B cell (primary cell): ENCODE measurements at places on chromosomes 12 and 14. TPM values are rescaled to one million over a fixed set of nuclear protein-coding genes. Genes with fewer than 3 reads are reported as not detected.

FAR2 gene
- not detected in 2 replicates for total RNA-seq

KRT2 gene
- not detected in 2 replicates for total RNA-seq

TRIM9 gene
- total RNA-seq = 0.32 TPM in 2 replicates

COX8C gene
- not detected in 2 replicates for total RNA-seq

PDE3A gene
- total RNA-seq = not detected in 2 replicates

C1S gene
- 0.64 and 0.78 TPM in 2 replicates for total RNA-seq

KRT78 gene
- not detected in 2 replicates for total RNA-seq

NRIP2 gene
- total RNA-seq = not detected in 2 replicates

TAS2R9 gene
- total RNA-seq = not detected in 2 replicates

CLEC4A gene
- total RNA-seq = 1.6 and 3.2 TPM in 2 replicates

MEG3 gene
- total RNA-seq = not detected in 2 replicates

CDC42BPB gene
- 52.5 and 59.2 TPM in 2 replicates for total RNA-seq

PCNX1 gene
- total RNA-seq = 81.1 and 84.5 TPM in 2 replicates

NEDD1 gene
- 16.8 and 20.3 TPM in 2 replicates for total RNA-seq

TRPV4 gene
- not detected in 2 replicates for total RNA-seq

CEBPE gene
- total RNA-seq = 0.37 TPM in 1 of 2 replicates, not detected in the other

ARHGAP5 gene
- total RNA-seq = 62.4 and 65.0 TPM in 2 replicates

TMEM30B gene
- 0.20 and 0.44 TPM in 2 replicates for total RNA-seq

DEPDC4 gene
- total RNA-seq = 0.36 and 1.2 TPM in 2 replicates

TSHR gene
- 0.37 and 0.61 TPM in 2 replicates for total RNA-seq

TPPP2 gene
- total RNA-seq = not detected in 2 replicates

TXNDC16 gene
- total RNA-seq = 5.2 and 7.0 TPM in 2 replicates

KRR1 gene
- 80.2 and 87.7 TPM in 2 replicates for total RNA-seq

SCNN1A gene
- 0.20 TPM in 1 of 2 replicates, not detected in the other for total RNA-seq

KLRD1 gene
- total RNA-seq = 0.32 and 0.92 TPM in 2 replicates
